Spleen (tissue), 13 donors: ENCODE measurements at places on chromosomes 12 and 14.

DNA sequence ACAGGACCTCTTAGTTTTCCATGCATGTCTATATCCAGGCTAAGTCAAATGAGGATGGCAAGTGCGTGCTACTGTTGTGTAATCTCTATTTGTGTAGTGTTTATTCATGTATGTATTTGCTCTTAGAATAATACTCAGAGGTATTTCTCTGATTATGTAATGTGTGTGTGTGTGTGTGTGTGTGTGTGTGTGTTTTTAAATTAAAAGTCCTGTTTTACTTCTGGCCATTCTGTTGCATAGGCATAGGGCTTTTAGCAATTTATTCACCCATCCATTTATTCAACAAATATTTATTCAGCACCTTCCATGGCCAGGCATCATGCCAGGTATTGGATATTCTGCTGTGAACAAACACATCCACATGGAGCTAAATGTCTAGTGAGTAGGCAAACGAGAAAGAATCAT, 63.5 kb downstream of the PELI2 start:
- H3K36me3 ChIP-seq = peaks cover 10% of the 10 kb centered on the region
- no peak for DNase-seq
- H3K4me1 ChIP-seq = no peaks in the 10 kb centered on the region
- no peak overlapping the region for H3K4me3 ChIP-seq
- H3K27me3 ChIP-seq = no peaks in the 10 kb centered on the region

GRCh38 chr12:121005346-121005815, 10.9 kb downstream of the C12orf43 start:
- no peak overlapping the region for H3K27ac ChIP-seq
- peak; percentile 81 for DNase-seq
- H3K4me1 ChIP-seq = no peaks in the 10 kb centered on the region

DNA sequence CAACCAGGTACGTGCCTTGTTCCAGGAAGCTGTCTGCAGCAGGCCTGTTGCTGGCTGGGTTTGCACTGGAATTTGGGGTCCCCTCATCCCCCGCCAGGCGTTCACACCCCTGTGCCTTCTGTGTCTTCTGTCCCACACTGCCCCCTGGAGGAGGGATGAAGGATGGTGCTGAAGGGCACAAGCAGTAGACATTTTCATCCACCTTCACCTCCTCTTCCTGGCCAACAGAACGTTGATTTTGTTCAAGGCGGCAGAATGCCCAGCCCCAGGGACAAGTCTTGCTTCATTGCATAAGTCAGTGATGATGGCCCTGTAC, 122.1 kb downstream of the CALM1 start:
- DNase-seq = peak; percentile 76
- H3K27me3 ChIP-seq = no peaks in the 10 kb centered on the region

GRCh38 chr14:101953151-101953550, 11.2 kb upstream of the DYNC1H1 start:
- peak; percentile 49 for DNase-seq
- H3K36me3 ChIP-seq = no peaks in the 10 kb centered on the region
- no peaks in the 10 kb centered on the region for H3K27me3 ChIP-seq
- H3K27ac ChIP-seq = no peak overlapping the region
- H3K4me1 ChIP-seq = peaks cover 18% of the 10 kb centered on the region
- no peak overlapping the region for H3K4me3 ChIP-seq
